ENCODE measurements at places on chromosomes 12 and 14.

- H3K27me3 ChIP-seq = no peaks in the 10 kb centered on the region
- peaks cover 4% of the 10 kb centered on the region for H3K4me1 ChIP-seq
- H3K4me3 ChIP-seq = no peak overlapping the region
These were observed 77.2 kb upstream of the DCD start for GRCh38 chr12:54725233-54725843.

- no peaks in the 10 kb centered on the region for H3K36me3 ChIP-seq
- H3K4me3 ChIP-seq = no peak overlapping the region
- H3K27me3 ChIP-seq = no peaks in the 10 kb centered on the region
- no peak overlapping the region for H3K27ac ChIP-seq
- no peak for DNase-seq
These were observed 168.1 kb downstream of the SNAPC1 start for GRCh38 chr14:61930101-61930857.

DNA sequence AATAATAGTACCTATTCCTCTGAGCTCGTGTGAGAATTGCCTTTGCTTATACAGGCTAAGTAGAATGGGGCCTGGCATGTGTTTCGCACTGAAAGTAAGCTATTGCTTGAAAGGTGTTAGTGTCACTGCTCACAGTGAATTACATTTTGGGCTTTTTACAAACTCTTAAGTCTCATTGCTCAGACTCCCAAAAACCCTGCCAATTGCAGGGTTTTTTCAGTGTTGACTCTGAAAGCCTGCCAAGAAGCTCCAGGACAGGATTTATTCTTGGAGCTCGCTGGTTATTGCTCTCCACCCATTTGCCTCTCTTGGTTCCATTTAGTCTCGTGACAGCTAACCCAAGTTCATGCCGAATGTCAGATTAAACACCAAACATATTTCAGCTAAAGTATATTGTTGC is 39.8 kb downstream of the NOPCHAP1 start:
- peaks cover under 1% of the 10 kb centered on the region for H3K4me1 ChIP-seq
- no peaks in the 10 kb centered on the region for H3K36me3 ChIP-seq
- no peak overlapping the region for H3K27ac ChIP-seq
- H3K4me3 ChIP-seq = no peak overlapping the region
- no peak for DNase-seq

- H3K36me3 ChIP-seq = no peaks in the 10 kb centered on the region
- no peak overlapping the region for H3K4me3 ChIP-seq
- no peak overlapping the region for H3K27ac ChIP-seq
- H3K27me3 ChIP-seq = no peaks in the 10 kb centered on the region
- H3K4me1 ChIP-seq = no peaks in the 10 kb centered on the region
These were observed 561.3 kb downstream of the C12orf50 start for GRCh38 chr12:87467936-87468335.

DNA sequence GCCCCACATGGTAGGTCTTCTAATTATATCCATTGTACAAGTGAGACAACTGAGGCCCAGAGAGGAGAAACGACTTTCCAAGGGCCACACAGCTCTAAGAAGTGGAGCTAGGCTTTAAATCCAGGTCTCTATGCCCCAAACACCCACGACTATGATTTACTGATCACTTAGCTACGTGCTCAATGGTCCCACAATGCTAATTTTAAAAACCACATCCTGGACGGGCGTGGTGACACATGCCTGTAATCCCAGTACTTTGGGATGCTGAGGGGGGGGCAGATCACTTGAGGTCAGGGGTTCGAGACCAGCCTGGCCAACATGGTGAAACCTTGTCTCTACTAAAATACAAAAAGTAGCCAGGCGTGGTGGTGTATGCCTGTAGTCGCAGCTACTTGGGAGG is 8.4 kb upstream of the MLEC start:
- H3K36me3 ChIP-seq = no peaks in the 10 kb centered on the region
- DNase-seq = no peak
- no peak overlapping the region for H3K4me3 ChIP-seq
- no peaks in the 10 kb centered on the region for H3K27me3 ChIP-seq
- H3K27ac ChIP-seq = no peak overlapping the region
- peaks cover 5% of the 10 kb centered on the region for H3K4me1 ChIP-seq

DNA sequence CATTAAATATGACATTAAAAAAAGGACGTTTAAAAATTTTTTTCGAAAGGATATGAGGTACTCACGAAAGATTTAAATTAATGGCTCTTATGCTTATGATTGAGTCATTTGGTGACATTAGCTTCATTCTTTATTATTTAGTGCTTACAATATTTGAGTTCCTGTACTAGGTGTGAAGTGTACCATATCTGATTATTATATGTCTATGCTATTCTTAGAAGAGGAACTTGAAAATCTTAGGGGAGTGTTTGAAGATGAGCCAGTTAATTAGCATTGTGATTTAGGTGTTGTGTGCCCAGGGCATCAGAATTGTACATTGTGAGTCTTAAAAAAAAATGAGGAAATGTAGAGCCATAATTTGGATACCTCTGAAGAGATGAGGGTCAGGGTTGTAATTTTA is 118.6 kb downstream of the FUT8 start:
- no peak overlapping the region for H3K4me3 ChIP-seq
- H3K36me3 ChIP-seq = no peaks in the 10 kb centered on the region
- H3K27ac ChIP-seq = no peak overlapping the region
- H3K27me3 ChIP-seq = no peaks in the 10 kb centered on the region
- DNase-seq = no peak

- no peaks in the 10 kb centered on the region for H3K4me1 ChIP-seq
- no peak for DNase-seq
- no peaks in the 10 kb centered on the region for H3K36me3 ChIP-seq
- H3K27me3 ChIP-seq = no peaks in the 10 kb centered on the region
- H3K4me3 ChIP-seq = no peak overlapping the region
- H3K27ac ChIP-seq = no peak overlapping the region
These were observed 51.9 kb downstream of the HMGA2 start for GRCh38 chr12:65876161-65876560.

DNA sequence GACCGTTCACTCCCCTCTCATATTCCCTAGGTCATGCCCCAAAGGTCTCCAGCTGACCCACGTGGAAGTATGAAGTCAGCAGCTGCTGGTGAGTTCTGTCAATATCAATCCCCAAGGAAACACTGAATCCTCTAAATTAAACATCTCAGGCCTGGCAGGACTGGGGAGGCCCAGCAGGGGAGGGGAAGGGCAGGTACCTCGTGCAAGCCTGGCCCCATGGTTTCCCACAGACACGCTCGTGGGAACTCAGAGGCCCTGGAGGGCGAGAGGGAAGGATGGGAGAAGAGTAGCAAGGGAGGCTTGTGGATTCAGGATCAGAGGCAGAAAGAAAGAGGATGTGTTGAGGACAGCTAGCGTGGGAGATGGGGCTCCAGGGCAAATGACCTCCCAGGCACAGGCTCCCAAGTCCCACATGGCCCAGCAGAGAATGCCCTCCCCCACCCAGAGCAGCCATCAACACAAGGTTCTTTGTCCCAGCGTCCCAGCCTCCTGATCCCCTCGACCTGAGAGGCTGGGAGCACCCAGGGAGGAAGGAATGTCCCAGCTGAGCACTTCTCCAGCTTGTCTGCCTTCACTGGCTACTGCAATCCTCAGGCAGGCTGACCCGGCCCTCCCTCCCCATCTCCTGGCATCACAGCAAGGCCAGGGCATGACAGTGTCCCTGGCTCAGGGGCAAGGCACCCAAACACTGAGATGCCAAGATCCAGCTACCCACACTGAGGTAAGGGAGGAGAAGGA is 20.1 kb upstream of the RPLP0 start:
- no peak overlapping the region for H3K4me3 ChIP-seq
- peaks cover 68% of the 10 kb centered on the region for H3K36me3 ChIP-seq
- DNase-seq = no peak
- H3K27ac ChIP-seq = no peak overlapping the region

- no peak overlapping the region for H3K27ac ChIP-seq
- no peak for DNase-seq
- H3K36me3 ChIP-seq = no peaks in the 10 kb centered on the region
- H3K4me1 ChIP-seq = no peaks in the 10 kb centered on the region
These were observed 1585.3 kb upstream of the TMEM132C start for GRCh38 chr12:126681676-126682075.

DNA sequence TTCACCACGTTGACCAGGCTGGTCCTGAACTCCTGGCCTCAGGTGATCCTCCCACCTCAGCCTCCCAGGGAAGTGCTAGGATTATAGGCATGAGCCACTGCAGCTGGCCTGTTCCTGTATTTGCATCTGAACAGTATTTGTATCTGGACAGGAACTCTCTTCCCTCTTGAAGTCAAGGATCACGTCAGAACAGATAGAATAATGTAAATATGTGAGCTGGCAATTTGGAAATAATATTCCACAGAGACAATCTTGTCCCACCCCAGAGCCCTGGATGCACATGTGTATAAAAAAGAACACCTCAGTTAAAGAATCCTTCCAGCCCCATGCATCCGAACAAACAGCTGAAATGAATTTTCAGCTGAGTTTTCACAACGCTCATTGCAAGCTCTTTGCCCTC is 118.3 kb downstream of the VEZT start:
- no peaks in the 10 kb centered on the region for H3K36me3 ChIP-seq
- H3K4me3 ChIP-seq = no peak overlapping the region
- H3K27ac ChIP-seq = no peak overlapping the region
- no peaks in the 10 kb centered on the region for H3K27me3 ChIP-seq
- no peak for DNase-seq

GRCh38 chr12:26768611-26769603 is 64.1 kb downstream of the ITPR2 start:
- H3K4me3 ChIP-seq = no peak overlapping the region
- DNase-seq = no peak
- no peak overlapping the region for H3K27ac ChIP-seq
- H3K36me3 ChIP-seq = no peaks in the 10 kb centered on the region
- no peaks in the 10 kb centered on the region for H3K27me3 ChIP-seq
- no peaks in the 10 kb centered on the region for H3K4me1 ChIP-seq

DNA sequence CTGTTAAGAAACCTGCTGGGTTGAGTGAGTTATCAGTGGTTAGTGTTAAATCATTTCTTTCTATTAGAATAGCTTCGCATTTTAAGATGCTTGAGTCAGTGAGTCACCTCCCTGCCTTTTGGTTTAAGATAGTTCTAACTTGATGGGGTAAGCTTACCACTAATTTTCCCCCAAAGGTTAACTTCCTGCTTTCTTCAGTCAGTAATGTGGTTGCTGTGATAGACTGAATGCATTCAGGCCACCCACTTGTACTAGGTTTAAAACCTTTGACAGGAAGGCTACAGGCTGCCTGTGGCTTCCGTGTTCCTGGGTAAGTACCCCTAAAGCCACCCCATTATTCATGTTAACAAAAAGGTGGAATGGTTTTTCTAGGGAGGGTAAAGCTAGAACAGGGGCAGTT is 25.3 kb downstream of the CLEC2A start:
- peaks cover 22% of the 10 kb centered on the region for H3K4me1 ChIP-seq
- H3K27ac ChIP-seq = no peak overlapping the region
- DNase-seq = peak; percentile 51
- H3K36me3 ChIP-seq = no peaks in the 10 kb centered on the region
- no peak overlapping the region for H3K4me3 ChIP-seq

DNA sequence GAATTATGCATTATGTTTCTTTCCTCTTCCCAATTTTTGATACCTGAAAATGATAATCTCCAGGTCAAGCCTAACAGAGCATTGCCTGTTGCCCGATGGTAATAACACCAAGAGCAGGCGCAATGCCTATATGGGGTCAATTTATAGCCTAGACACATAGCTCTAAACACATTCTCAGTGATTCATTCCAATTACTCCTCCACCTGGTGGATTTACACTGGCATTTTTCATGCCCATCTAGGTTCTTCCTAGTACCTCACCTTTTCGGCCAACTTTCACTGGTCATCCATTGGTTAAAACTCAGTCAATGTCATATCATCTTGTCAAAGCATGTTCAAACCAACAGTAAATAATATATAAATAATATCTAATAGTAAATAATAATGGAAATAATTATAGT is 53.1 kb downstream of the EIF2S3B start:
- H3K36me3 ChIP-seq = no peaks in the 10 kb centered on the region
- H3K27ac ChIP-seq = no peak overlapping the region
- no peaks in the 10 kb centered on the region for H3K4me1 ChIP-seq
- no peaks in the 10 kb centered on the region for H3K27me3 ChIP-seq
- DNase-seq = no peak

DNA sequence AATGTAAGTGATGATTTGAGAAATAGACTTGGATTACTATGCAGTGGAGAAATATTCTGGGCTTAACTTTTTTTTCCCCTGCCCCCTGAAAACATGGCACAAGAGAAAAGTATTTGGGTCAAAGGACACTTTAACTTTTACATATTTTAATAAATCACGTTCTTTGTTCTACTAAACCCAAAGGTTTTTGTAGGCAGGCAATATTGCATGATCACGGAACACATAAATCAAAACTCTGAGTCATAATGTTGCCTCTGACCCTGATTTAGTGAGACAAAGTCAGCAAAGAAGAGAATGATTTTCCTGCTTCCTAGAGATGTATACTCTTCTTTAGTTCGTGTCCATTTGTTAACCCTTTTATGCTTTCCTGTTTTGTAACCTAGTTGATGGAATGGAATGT is 38.0 kb downstream of the ABCD2 start:
- peaks cover 30% of the 10 kb centered on the region for H3K36me3 ChIP-seq
- H3K27me3 ChIP-seq = no peaks in the 10 kb centered on the region
- no peaks in the 10 kb centered on the region for H3K4me1 ChIP-seq
- DNase-seq = no peak
- H3K27ac ChIP-seq = no peak overlapping the region
- H3K4me3 ChIP-seq = no peak overlapping the region

DNA sequence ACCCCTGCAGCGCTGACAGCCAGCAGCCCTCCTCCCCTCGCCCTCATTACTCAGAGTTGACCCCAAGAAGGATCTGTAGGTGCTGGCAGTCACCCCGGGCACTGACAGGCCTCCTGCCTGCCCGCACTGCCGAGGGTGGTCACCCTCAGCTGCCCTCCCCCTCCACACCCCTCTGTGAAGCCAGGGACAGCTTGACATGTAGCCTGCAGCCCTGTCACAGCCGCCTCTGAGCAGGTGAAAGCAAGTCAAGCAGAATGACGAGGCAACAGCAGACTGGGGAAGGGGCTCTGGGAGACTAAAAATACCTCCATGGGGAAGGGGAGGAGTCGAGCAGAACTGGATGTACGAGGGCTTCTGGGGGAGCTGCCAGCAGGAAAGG is 178.1 kb downstream of the DPF3 start:
- no peaks in the 10 kb centered on the region for H3K36me3 ChIP-seq
- no peaks in the 10 kb centered on the region for H3K27me3 ChIP-seq
- H3K4me3 ChIP-seq = no peak overlapping the region
- H3K4me1 ChIP-seq = peaks cover 24% of the 10 kb centered on the region

- H3K27ac ChIP-seq = no peak overlapping the region
- peaks cover 2% of the 10 kb centered on the region for H3K27me3 ChIP-seq
- H3K4me3 ChIP-seq = no peak overlapping the region
- H3K36me3 ChIP-seq = no peaks in the 10 kb centered on the region
- no peak for DNase-seq
These were observed 86.8 kb upstream of the ADAMTS20 start for GRCh38 chr12:43638806-43639205.
